ENCODE measurements at places on chromosomes 12 and 14. TPM values are rescaled to one million over a fixed set of nuclear protein-coding genes. Genes with fewer than 3 reads are reported as not detected.

The EXOC5 gene
- total RNA-seq = 38.2 TPM

The IL31 gene
- total RNA-seq = not detected

The TAS2R31 gene
- 3.5 TPM for total RNA-seq

The PPM1H gene
- total RNA-seq = 13.5 TPM

The TAS2R46 gene
- total RNA-seq = 1.5 TPM

The ARMH4 gene
- not detected for total RNA-seq

The MPHOSPH9 gene
- total RNA-seq = 58.5 TPM

The OVCH1 gene
- total RNA-seq = not detected

The OLR1 gene
- total RNA-seq = 22.4 TPM

The BDKRB2 gene
- total RNA-seq = 0.28 TPM

DNA sequence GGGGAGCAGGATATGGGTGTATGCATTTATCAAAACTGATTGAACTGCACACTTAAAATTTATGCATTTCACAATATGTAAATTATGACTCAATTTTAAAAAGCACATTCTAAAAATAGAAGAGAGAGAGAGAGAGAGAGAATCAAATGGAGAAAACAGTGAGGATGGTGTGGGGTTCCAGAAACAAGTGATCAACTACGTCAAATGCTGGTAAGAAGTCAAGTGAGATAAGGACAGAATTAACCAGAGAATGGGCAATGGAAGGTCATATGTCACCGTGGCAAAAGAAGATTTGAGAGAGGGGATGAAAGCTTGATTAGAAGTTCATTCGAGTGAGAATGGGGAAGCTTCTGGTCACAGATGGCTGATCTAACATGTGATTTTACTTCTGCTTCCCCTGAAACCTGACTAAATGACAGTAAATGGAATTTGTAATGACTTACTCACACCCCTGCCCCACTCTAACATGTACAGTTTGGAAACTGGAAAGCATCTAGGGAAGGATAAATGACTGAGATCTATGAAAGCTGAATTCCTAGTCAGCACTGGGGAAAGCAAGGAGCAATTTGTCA lies 276.5 kb upstream of the AMIGO2 start:
- no peak for DNase-seq

DNA sequence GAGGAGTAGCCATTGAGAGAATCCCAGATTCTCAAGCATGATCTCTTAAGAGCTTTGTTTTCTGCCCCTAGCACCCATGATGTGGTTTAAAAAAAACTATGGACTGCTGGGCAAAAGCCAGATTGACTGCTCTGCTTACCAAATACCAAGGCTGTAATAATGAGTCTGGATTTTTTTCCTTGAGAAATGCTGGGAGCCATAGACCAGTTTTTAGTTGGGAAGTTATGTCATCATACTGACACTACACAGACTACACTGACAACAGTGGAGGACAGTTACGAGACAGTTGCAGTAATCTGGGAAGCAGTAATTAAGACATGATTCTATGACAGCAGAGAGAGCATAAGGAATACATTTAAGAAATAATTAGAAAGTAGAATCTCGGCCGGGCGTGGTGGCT lies 35.8 kb downstream of the SPATA7 start:
- no peak for DNase-seq

GRCh38 chr12:109521831-109522230 lies 44.4 kb downstream of the UBE3B start:
- DNase-seq = no peak

GRCh38 chr14:55129086-55129427 lies at the start of gene LGALS3:
Gene LGALS3, plus strand, starts transcription at chr14:55129252. Its CDS starts 8,122 bp downstream, at chr14:55137374.
- peak; percentile 80 for DNase-seq

- no peak for DNase-seq
These were observed 124.7 kb upstream of the MAX start for GRCh38 chr14:65226824-65227604.

DNA sequence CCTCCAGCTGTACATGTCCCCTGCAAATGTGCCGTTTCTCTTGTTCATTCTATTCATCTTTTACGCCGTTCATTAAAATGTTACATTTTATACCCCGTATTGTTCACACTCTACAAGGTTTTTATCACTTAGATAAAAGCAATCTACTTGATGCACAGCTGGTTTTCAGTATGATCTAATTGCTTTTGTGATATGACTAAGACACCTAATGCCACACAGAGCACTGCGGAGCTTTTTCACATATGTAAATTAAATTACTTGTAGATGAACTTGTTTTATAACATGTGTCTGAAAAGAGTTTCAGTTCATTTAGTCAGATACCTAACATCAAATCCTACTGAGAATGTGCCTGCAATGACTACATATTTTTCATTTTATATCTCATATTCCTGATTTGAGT lies 40.9 kb upstream of the RERGL start:
- DNase-seq = no peak

- DNase-seq = no peak
These were observed 25.1 kb upstream of the EIF5 start for GRCh38 chr14:103308717-103309616.

DNA sequence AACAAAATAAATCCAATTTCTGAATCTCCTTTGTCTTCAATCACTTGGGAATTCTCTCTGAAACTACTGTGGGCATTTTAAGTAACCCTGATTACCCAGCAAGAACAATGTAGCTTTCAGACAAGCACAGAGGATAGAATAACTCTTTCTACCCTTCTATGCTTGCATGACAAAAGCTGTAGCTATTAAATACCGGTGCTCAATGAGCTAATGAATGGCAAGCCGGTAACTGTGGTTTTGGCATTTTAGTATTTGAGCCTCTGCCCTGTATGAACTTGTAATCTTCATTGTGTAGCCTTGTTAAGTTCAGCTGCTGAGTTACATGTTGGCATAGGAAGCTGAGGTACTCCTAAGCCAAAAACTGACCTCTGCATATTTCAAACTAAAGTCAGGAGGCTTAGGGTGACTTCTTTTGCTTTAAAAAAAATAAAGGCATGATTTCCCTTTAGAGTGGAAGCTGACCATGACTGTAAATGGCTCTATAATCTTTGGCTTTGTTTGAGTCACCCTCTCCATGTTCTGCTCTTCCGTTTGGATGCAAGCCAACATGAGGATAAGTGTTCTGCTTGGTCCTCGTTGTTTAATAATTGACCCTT lies 171.0 kb upstream of the HIF1A start:
- peak; percentile 27 for DNase-seq

DNA sequence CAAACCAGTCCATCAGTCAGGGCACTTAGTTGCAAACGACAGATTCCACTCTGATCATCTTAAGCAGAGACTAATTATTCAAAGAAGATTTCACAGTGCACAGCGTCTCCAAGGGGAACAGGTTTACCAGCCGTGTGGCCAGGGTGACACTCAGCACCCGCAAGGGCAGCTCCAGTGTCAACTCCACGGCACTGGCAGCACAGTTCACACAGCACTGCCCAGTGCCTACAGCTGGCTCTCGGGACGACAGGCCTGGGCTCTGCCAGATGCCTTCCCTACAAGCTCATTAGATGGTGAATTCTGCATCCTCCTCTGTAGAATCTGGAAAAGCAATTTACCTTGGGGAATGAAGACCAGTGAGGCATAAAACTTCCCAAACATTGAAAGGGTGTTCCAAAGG lies 4.9 kb downstream of the OR10P1 start:
- DNase-seq = no peak

DNA sequence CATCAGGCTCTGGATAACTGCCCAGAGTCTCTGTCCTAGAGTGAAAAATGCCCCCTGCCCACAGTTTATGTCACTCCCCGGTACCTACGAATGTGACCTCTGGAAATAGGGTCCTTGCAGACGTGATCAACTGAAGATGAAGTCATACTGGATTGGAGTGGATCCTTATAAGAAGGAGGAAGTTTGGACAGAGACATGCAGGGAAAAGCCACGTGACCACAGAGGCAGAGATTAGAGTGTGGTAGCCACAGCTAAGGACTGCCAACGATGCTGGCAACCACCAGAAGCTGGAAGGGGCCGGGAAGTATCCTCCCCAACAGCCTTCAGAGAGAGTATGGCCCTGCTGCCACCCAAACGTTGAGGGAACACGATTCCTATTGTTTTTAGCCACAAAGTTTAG lies 101.2 kb upstream of the NCOR2 start:
- no peak for DNase-seq

DNA sequence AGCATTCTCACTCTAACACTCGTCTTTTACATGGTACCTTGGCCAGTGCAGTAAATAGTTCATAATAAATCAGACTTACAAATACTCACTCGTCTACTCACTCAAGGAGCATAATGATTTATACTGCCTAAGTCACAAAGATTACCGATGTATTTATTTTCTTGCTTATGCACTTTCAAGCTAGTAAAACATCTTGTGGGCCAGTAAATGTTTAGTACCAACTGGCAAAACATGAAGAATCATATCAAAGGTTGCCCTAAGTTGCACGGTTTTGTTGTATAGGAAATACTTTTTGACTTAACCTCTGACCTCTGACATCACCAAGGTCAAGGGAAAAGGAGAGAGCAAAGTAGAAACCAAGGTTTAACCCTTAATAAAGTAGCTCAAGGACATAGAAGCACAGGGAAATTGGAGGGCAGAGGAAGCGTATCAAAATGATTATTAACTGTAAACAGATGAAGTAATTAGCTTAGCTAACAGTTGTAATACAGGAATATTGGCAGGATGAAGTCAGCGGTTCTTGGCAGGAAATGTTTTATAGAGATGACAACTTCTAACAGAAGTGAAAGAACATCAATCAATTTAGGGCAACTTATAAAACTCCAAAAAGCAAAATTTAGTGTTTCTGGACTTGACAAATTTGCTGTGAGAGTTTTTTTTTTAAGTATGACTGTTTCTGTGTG lies 131.9 kb downstream of the HMGA2 start:
- no peak for DNase-seq

GRCh38 chr12:27198036-27198435 lies 46.0 kb upstream of the STK38L start:
- DNase-seq = no peak

DNA sequence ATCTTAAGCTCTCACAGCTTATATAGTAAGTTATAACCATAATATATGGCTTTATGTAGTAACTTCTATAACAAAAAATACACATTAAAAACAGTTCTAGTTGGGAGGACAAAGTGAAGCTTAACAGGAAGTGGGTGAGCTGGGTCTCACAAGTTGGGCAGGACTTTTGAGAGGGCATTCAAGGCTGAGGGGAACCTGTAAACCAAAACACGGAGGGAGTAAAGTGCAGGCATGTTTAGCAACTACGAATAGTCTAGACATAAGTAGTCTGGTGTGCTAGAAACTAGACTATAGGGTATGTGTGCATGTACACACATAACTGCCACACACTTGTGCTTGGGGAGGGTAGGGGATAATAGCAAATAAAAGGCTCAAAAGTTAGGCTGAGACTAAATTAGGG lies 14.2 kb upstream of the NEK9 start:
- no peak for DNase-seq

DNA sequence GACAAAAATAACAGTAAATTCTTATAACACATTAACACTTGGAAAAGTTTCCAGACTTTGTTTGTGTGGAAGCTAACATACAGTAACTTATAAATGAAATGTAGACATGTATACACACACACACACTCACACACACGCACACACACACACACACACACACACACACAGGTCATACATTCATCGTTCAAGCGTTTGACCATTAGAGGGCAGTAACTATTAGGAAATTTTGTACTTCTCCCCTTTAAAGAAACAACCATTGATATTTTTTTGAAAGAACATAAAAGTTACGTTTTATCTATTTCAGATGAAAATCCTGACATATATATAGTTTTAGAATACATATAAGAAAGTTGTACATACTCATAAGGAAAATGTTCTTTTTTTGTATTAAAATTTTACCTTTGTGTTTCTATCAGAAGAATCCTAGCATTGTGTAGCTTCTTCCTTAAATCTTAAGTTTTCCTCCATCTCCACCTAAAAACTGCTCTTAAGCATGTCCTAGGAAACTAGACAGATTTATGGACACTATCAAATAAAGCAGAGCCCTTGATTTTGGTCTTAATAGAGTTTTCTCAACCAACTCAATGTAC lies 29.0 kb downstream of the PTPRQ start:
- DNase-seq = peak; percentile 3
